ENCODE measurements at places on chromosomes 3 and 15.

DNA sequence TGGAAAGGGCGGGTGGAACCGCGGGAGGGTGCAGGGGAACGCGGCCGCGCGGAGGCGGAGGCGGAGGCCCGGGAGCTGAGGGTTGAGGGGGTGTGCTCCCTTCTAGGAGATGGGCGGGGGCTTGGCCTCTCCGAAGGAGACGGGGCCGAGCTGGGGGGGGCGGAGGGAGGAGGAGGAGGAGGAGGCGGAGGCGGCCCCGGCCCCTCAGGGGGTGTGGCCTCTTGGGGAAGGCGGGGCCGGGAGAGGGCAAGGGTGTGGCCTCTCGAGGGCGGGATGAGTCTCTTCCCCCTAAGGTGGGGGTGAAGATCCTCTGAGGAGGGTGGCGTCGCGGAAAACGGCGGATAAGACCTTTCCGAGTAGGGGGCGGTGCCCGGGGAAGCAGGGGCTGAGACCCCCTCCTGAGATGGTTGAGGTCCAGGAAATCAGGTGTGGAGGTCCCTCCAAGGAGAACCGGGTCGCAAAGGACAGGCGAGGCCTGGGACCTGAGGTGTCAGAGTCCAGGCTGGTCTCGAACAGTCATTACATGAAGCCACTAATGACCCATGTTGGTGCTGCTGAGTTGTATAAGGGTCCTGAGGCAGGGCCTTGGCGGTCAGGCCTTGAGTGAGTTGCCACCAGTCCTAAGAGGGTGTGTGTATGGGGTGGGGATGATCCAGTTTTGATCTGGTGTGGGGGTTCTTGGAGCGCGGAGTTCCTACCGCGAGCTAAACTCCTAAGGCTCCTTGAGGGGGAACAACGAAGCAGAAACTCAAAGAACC is 759 bp downstream of the WDR6 start:
- DNase-seq = no peak

DNA sequence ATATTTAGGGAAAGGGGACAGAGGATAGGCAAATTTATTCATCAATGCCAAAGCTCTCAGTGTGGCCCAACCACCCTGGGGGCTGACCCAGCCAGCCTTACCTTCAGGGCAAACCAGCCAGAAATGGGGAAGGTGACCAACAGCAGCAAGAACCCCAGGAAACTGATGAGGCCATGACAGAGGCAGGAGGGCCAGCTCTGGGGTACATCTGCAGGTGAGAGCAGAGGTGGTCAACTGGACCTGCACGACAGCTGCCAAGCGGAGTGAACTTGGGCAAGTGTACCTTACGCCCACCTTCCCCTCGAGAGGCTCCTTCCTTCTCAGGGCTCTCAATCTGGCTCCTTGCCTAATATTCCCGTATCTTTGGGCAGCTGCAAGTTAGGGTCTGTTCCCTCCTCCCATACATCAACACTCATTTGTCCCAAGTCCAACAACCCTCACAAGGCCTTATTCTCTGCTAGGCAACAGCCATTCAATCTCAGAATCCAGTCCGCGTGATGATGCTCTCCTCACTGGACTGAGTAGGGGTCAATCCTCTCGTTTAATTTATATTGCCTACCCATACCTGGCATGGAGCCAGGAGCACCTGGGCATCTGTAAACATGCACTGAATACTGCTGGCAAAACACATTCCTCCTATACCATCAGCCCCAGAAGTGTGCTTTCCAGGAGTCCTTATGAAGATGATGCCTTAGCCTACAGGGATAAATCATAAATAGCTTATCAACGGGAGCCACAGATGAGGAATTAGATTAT is 1.7 kb downstream of the STOML1 start:
- DNase-seq = no peak

DNA sequence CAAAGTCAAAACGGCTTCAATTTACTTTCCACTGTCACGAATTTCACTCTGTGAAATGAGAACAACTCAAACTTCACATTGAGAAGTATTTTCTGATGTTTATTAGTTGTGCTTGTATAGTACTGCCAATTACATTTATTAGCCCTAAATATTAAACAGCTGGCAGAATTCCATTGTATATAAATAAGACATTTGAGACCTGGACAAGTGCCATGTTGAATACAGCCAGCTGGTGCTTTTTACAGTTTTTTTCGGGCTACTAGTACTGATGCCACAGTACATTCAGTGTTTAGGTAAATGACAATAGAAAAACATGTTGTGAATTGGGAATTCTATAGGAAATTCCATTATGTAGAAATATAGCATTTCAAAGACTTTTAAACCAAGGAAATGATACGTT is 79.0 kb downstream of the EPHA3 start:
- no peak for DNase-seq

GRCh38 chr15:63232943-63233342 is 43.5 kb downstream of the RAB8B start:
- no peak for DNase-seq

DNA sequence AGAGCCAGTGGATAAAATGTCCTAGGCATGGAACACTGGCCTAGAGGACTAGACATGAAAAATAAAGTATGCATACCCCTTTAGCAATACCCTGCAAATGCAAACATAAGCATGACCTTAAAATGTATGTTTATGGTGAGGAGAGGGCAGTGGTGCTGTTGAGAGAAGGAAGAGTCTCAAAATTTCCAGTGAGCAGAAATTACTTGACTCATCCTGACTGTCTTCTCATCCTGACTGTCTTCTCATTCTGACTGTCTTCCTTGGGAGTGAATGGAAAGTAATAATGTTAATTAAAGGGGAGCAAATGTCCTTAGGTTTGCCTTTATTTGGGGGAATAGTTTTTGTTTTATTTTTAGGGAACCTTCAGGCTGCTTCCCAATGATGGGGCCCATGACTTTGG is 121.5 kb upstream of the GALNT15 start:
- no peak for DNase-seq

- DNase-seq = no peak
Observed at GRCh38 chr3:133491481-133492059, 81.9 kb upstream of the CDV3 start.

- no peak for DNase-seq
Observed at GRCh38 chr3:125179143-125179883, 33.2 kb downstream of the SLC12A8 start.

- DNase-seq = no peak
Observed at GRCh38 chr3:35640190-35641165, 1.2 kb downstream of the ARPP21 start.

DNA sequence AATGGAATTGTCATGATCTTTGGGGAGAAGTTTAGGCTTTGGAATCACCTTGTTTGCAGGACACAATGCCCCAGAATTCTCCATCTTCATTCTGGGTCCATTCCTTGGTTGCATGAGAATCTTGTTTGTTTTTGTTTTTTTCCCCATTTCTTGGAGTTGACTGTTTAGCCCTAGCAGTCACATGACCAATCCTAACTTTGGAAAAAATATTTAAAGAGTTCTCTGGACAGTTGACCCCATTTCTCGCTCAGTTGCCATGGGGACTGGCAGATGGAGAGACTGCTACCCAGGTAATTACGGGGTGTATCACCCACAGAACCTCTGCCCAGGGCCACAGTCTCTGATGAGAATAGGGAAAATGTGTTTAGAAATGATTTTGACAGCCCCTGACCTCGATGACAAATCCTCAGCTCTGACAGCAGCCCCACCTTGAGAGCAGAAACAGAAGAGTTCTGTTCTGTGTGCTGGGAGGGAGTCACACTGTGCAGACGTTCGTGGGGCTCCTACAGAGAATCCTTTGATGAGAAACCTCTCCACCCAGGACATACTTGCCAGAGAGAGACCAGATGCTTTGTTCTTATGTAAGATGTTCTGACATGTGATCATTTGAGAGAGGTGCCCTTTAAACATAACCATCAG is 57.7 kb downstream of the IL16 start:
- no peak for DNase-seq

- DNase-seq = no peak
Observed at GRCh38 chr15:64703632-64703959, 71.8 kb downstream of the RBPMS2 start.

- DNase-seq = no peak
Observed at GRCh38 chr3:150783920-150784746, 21.2 kb upstream of the SIAH2 start.

DNA sequence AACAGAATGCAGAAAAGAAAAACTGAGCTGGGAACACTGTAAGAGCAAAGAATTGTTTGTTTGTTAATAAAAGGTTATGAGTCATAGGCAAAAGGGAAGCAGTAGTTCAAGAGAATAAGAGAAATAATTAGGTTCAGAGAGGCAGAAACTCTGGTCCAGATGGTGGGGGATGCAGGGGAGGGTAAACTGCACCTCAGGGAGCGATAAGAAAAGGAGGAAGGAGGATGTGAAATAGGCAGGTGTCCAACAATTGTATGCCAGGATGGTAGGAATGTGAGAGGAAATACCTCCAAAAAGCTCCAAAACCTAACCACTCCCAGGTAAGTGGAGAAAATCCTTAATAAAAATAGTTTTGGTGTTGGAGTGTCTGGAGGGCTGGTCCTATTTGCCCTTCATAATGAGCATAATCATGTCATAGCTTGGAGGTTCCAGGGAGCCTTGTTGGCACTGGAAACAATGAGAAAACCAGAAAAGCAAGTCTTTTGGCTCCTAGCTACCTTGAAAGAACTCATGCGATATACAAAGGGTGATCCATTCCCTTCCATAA is 405.4 kb upstream of the TBL1XR1 start:
- no peak for DNase-seq

DNA sequence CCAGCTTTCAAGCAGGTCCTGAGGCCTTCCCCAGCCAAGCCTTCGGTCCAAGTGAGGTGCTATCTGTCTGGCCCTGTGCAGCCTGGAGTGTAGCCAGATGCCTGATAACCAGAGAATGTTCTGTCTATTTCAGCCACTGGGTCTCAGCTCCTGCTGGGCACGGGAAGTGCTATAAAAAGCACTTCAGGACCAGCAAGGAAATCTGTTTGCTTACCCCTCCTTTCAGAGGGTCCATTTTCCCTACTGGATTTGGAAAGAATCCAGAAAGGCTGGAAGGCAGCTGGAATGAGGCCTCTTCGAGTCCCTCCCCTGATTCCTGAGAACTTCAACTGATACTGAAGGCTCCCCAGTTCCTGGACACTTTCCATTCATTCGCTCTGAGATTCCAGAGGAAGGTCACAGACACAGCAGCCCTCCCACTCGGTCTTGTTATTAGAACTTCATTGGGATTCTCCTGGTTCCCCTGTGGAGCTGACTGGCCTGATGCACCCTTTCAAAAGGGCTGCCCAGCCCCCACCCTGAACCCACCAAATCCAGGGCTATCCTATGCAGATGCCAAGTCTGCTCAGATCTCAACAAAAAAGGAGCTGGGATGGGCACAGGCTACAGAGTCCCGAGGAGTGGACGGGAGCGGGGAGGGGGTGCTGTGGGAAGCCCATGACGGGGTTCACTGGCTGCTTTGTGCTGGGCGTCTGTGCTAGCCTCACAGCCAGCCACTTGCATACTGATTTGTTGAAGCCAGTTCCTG is 70.4 kb downstream of the UMPS start:
- DNase-seq = no peak

- no peak for DNase-seq
Observed at GRCh38 chr3:111750278-111750884, 108.7 kb upstream of the PHLDB2 start.

GRCh38 chr3:73107676-73108187 is 46.3 kb downstream of the EBLN2 start:
- no peak for DNase-seq

GRCh38 chr15:81282911-81283310 is 41.0 kb downstream of the STARD5 start:
- DNase-seq = no peak

DNA sequence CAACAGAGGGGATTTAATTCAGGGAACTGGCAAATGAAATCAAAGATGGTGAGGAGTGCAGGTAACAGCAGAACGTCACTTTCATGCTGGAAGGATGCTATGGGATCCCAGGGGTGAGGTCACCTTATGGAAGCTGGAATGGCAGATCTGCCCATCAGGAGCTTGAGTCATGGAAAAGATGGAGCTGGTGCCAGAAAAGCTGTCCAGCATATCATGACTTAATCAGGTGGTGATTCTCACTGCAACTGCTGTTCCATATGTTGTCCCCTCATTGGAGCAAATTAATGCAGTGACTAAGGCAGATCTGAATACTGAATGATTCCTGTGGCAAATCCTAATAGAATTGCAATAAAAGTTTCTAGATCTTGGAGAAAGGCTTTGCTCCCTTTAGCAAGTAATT is 38.4 kb downstream of the HHLA2 start:
- no peak for DNase-seq

DNA sequence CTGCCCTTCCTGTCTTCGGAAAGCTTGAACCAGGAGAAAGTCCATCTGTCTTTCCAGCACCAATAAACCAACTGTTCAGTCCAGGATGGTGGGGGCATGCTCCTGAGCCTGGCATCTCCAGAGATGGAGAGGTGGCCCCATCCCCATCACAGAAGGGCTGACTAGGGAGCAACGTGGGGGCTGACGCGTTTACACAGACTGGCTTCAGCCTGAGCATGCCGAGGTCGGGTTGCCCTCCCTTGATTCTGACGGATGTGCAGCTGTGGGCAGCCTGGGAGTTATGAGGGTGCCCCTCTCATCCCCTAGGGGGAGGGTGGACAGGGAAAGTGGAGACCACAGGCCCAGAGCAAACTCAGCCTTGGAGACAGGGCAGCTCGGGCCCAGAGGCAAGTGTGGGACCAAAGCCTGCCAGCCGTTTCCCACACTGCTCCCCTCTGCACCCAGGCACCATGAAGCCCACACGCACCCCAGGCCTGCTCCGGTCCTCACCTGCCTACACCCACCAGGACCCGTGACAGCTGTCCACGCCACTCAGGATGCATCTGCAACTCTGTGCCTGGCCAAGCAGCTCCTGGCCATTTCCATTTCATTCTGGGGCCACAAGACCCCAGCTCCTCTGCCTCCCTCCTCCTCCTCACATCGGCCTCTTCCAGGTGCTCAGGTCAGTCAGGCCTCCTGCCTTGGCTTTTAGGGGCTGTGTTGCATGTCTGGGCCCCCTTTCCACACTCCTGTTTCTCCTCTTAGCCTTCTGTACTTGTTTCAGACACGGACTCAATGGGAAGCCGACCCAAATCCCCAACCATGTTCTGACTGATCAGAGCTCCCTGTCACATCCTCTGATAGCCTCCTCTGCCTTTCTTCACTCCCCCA is 48.2 kb upstream of the SLC41A3 start:
- DNase-seq = no peak

DNA sequence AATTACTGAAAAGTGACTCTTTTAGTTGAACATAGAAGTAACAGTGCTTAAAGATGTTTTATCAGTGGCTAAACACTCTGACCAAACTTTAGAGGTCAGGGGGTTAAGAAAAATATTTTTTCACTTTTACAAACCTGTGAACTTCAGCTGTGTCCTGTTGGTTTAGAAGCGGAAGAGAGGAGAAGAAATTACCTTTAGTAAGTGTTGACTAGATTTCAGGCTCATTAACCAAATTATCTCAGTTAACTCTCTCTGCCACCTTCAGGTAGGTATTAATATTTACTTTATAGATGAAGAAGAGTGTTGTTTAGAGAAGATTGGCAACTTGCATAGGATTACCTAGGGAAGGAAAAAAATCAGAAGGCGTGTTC is 151.9 kb upstream of the CMC1 start:
- DNase-seq = no peak
